ENCODE measurements at places on chromosomes 7 and 10. TPM values are rescaled to one million over a fixed set of nuclear protein-coding genes. Genes with fewer than 3 reads are reported as not detected.

Gene C10orf120
- total RNA-seq = not detected

Gene PNLIPRP1
- total RNA-seq = not detected

Gene CCDC172
- total RNA-seq = not detected

Gene DPY19L1
- total RNA-seq = 31.1 TPM

Gene VWC2
- total RNA-seq = not detected

Gene SPDYE5
- total RNA-seq = not detected

Gene LRRD1
- under 0.01 TPM for total RNA-seq

Gene PAX4
- not detected for total RNA-seq

Gene DNAH11
- not detected for total RNA-seq

Gene PTEN
- 150 TPM for total RNA-seq

Gene SKIDA1
- under 0.01 TPM for total RNA-seq

Gene C10orf71
- not detected for total RNA-seq

Gene FAM25C
- total RNA-seq = not detected

Gene GIMAP8
- under 0.01 TPM for total RNA-seq

Gene WDR86
- total RNA-seq = 3.1 TPM

Gene PRPS1L1
- not detected for total RNA-seq

Gene TEX36
- total RNA-seq = not detected

Gene COX15
- total RNA-seq = 39.7 TPM

Gene OPALIN
- total RNA-seq = not detected

Gene IGFBP1
- 0.22 TPM for total RNA-seq

Gene DDIT4
- 134 TPM for total RNA-seq

Gene KIAA1549
- total RNA-seq = 3.3 TPM

Gene LRIT1
- not detected for total RNA-seq

Gene TMEM120A
- 19.0 TPM for total RNA-seq

Gene GPR146
- 0.14 TPM for total RNA-seq

Gene CFAP70
- 0.44 TPM for total RNA-seq

Gene SH2D4B
- total RNA-seq = 0.29 TPM

Gene KAZALD1
- 12.2 TPM for total RNA-seq

Gene CHST3
- 26.8 TPM for total RNA-seq

Gene CRYGN
- total RNA-seq = not detected

Gene ARHGEF5
- total RNA-seq = 3.1 TPM

Gene DLX5
- total RNA-seq = not detected

Gene IRF5
- total RNA-seq = not detected

Gene LRMDA
- 0.22 TPM for total RNA-seq

Data from placental pericyte (primary cell).